ENCODE measurements at places on chromosomes 11 and 22.

GRCh38 chr11:100791860-100792259 lies 104.8 kb downstream of the ARHGAP42 start:
- no peak for DNase-seq

- no peak for DNase-seq
Measured at GRCh38 chr11:59437770-59438169, 1.5 kb downstream of the OR5A1 start.

GRCh38 chr22:44256085-44256484 lies 56.7 kb downstream of the SHISAL1 start:
- no peak for DNase-seq

- no peak for DNase-seq
Measured at GRCh38 chr11:67422891-67423290, 5.4 kb upstream of the RPS6KB2 start.

- no peak for DNase-seq
Measured at GRCh38 chr11:70111269-70112016, 33.3 kb downstream of the ANO1 start.

DNA sequence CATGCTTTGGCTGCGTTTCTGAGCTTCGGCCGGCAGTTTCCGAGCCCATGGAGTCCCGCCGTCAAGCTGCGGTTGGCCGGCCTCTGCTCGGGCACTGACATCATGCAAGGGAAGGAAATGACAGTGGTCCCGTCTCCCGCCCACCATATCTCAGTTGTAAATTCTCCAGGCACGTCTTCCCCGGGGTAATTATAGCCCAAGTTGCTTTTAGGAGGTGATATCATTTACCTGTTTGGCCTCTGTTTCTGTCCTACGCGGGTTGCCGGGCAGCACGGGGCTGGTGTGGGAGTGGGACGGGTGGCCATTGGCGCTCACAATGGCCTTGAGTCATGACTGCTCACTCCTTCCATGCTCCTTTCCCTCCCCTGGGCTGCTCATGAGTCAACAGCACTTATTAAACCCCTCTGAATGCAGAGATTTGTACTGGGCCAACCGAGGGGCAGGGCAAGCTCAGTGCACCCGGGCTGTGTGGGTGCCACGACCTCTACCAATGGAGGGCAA lies 4.2 kb upstream of the ANO1 start:
- no peak for DNase-seq

DNA sequence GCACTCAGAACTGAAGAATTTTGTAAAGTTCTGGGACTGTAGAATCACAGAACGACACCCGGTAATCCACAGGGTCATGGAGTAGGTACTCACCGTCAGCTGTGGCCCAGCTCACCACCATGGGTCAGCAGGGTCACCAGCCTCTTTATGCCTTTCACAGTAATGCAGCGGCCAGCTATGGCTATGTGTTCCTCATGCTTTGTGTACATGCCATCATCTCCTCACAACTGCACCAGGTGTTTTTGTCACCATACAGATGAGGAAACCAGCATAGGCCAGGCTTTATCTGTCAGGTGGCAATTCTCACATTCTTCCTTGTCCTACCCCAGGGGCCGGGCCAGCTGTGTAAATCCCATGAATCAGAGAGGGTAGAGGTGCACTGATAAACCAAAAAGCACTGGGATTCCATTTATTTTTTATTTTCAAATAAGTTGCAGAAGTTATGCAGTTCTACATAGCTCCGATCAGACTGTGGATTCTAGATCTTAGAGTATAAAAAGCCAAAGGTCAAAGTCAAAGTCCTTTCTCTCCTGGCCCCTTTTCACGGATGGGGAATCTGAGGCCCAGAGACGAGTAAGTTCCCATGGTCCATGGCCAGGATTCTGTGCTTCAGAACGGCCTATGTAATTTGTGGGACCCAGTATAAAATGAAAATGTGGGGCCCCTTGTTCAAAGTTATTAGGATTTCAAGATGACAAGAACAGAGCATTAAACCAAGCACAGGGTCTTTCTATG lies 17.5 kb downstream of the TSKU start:
- no peak for DNase-seq

DNA sequence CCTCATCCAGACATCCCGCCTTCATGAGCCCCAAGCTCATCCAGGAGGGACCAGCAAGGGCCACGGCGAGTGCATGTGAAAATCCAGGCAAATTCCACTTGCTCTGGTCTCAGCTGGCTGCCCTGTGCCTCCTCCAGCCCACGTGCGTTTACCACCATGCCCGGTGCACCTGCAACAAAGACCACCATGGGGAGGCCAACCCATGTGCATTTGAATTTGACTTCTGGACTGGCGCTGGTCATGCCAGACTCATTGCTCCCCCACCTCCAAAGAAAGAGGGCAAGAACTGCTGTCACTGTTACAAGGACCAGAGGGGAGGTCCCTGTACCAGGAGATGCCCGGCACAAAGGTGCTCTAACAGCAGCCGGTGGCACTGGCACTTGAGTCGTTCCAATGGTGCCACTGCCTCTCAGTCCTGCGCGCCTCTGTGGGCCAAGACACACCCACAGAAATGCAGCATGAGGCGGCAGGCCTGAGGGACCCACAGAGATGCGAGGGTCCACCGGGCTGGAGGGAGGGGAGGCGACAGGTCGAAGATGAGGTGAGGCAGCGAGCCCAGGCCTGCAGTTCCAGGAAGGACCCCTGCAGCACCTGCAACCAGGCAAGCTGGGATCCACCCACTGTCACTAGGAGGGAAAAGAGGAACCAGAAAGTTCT lies 80.3 kb downstream of the PHF21B start:
- no peak for DNase-seq

- no peak for DNase-seq
Measured at GRCh38 chr11:16603245-16603644, 135.2 kb upstream of the C11orf58 start.

DNA sequence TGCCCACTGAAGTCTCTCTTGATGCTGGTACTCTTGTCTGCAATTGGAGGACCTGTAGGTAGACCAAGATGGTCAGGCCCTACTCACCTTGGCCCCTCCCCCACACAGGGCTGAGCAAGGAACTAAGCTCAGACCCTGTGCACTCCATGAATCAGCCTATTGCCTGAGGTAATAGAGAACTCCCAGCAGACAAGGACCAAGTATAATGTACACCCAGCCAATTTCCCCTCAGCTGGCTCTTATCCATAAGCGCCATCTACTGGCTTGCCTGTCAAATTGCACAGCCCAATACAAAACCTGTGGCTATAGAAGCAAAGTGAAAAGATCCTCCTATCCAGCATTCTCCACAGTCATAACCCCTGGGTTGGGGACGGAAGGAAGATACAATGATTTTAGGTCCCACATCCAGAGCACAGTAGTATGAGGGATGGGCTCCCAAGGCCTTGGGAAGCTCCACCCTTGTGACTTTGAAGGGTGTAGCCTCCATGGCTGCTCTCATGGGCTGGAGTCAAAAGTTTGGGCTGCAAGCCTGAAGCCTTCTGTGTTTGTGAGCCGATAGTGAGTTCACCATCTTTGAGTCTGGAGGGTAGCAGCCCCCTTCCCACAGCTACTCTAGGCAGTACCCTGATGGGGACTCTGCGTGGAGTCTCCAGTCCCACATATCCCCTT lies 56.0 kb downstream of the GLYATL2 start:
- peak; percentile 14 for DNase-seq

DNA sequence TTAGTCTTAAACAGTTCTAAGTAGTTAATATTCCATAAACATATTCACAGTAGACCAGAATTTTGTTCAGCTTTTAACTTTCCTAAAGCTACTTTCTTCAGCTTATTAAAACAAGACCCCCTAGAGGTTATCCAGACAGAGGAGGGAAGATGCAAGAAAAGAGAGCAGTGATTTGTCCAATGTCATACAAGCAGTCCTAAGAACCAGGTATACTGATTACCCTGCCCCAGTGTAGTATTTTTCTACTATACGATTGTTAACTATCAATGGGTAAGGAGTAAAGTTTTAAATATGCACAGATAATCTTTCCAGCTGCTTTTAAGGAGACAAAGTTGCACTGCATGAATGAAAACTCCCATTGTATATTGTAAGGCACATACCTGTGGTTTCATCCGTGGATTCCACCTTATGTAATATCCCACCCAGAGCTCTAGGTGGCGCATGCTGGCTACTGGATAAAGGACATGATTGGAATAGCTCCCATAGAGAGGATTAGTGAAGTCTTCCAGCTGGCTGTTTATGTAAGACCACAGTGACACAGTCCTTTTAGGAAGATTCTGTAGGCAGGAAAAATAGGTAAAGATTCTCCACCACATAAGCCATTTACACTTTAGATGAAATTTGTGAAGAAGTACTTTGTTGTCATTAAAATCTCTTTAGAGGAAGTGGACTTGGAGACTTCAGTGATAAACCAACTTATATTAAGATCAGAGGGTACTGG lies 45.6 kb downstream of the CEP57 start:
- peak; percentile 29 for DNase-seq

DNA sequence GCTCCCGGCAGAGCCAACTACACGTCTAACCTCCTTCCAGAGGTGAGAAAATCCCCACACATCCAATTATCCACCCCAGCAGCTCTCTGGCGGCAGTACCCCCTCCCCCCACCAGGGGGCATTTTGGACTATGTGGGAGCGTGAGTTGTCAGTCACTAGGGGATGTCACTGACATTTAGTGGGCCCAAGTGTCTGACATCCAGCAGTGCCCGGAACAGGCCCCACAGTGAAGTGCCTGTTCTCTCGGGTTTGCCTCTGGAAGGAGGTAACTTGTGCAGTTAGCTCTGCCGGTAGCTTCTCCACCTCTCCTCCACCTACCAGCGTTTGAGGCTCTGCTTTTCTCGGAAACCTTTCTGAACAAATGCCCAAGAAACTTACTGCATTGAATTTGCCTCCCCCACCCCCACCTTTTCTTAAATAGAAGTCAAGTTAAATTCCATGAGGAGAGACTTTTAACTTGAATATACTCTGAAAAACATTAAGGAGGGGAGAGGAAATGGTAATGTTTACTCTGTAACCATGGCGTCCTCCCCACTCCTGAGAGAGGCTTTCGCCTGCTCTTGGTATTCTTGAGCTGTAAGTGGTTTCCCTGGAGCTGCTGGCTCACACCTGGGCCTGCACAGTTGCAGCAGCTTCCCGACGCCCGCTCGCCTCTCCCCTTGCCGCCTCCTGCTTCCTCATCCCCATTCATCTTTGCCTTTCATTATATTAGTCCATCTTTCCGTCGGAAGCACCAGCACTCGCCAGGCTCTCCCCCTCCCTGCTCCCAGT lies 112.8 kb downstream of the WNT7B start:
- peak; percentile 58 for DNase-seq
